Endodermal cell (in vitro differentiated cells): ENCODE measurements at places on chromosomes 3 and 15. TPM values are rescaled to one million over a fixed set of nuclear protein-coding genes. Genes with fewer than 3 reads are reported as not detected.

DNA sequence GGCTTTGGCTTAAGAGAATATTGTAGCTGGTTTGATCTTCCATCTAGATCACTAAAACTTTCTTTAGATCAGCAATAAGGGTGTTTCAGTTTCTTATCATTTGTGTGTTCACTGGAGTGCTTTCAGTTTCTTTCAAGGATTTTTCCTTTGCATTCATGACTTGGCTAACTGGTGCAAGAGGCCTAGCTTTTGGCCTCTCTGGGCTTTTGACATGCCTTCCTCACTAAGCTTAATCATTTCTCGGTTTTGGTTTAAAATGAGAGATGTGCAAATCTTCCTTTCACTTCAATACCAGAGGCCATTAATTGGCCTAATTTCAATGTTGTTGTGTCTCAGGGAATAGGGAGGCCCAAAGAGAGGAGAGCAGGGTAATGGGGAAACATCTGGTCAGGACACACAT lies 30.3 kb upstream of the CCNB2 start:
- no peak overlapping the region for H3K27ac ChIP-seq
- H3K27me3 ChIP-seq, result no peaks in the 10 kb centered on the region
- peaks cover 81% of the 10 kb centered on the region for H3K36me3 ChIP-seq
- H3K4me1 ChIP-seq, result no peaks in the 10 kb centered on the region

CSPG4 gene
- 3.1 to 3.9 TPM (median 3.3 TPM) in 3 replicates for total RNA-seq

GRCh38 chr3:142849148-142849547 lies 39.7 kb downstream of the PCOLCE2 start:
- no peak for DNase-seq
- H3K27me3 ChIP-seq, result no peaks in the 10 kb centered on the region
- H3K4me1 ChIP-seq, result no peaks in the 10 kb centered on the region
- no peak overlapping the region for H3K4me3 ChIP-seq
- H3K36me3 ChIP-seq, result peaks cover 11% of the 10 kb centered on the region

DNA sequence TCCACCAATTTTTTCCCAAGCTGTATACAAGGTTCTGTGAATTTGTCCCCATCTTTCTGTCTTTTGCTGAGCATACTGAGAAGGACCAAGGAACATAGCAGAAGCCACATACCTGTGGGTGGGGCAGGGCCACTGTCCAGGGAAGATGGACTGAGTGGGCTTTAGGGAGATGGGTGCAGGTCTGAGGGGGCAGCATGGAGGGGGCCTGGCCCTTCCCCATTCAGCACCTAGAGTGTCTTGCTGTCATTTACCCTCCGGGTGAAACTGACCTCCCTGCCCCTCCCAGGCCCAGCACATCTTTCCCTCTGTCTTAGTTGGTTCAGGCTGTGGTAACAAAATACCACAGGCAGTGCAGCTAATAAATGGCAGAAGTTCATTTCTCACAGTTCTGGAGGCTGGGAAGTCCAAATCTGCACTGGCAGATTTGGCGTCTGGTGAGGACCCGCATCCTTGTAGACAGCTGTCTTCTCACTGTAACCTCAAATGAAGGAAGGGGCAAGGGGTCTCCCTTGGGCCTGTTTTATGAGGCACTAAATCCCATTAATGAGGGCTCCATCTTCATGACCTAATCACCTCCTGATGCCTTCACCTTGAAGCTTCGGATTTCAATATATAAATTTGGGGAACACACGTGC lies 180.0 kb upstream of the SMAD3 start:
- H3K27me3 ChIP-seq, result no peaks in the 10 kb centered on the region
- H3K27ac ChIP-seq, result no peak overlapping the region
- H3K4me1 ChIP-seq, result no peaks in the 10 kb centered on the region
